Posterior vena cava (tissue), 2 donors: ENCODE measurements at places on chromosomes 7 and 10. TPM values are rescaled to one million over a fixed set of nuclear protein-coding genes. Genes with fewer than 3 reads are reported as not detected.
A peak's percentile ranks its signal among the peaks of the same experiment; 100 is the strongest.

- DNase-seq = no peak
These were observed 22.5 kb downstream of the CFAP43 start for GRCh38 chr10:104209575-104210198.

- no peak for DNase-seq
These were observed 129.0 kb downstream of the BICC1 start for GRCh38 chr10:58641708-58642107.

DNA sequence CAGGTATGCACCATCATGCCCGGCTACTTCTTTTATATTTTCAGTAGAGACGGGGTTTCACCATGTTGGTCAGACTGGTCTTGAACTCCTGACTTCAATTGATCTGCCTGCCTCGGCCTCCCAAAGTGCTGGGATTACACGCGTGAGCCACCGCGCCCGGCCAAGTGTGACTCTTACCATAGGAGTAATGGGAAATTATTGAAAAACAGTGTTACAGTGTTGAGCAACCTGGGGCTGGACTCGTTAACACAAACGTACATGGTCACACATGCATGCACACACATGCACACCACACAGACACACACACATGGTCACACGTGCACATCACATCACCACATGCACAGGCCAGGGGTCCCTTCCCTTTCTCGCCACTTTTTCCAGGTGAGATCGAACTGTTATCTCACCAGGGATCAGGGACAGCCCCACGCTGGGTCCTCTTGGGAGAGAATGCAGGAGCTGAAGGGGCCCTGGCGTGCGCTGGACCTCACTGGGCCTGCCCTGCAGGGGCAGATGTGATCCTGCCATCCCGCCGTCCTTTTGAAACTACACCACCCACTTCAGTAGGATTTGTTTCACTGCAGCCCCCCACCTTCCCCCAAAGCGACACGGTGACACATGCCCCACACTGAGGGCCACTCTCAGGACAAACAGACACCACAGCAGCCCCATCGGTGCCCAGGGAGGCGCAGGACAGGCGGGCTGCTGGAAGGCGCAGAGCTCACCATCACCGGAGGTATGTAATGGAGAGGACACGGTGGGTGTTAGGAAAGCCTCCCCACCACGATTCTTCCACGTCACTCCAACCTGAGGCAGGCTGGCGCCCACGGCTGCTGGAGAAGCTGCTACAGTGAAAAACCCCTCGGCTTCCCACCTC, 10.2 kb downstream of the RADIL start:
- peak; percentile 59 for DNase-seq

Gene AGR2
- not detected for total RNA-seq

GRCh38 chr7:155574556-155575290, 28.4 kb upstream of the CNPY1 start:
- peak; percentile 71 for DNase-seq
